ENCODE measurements at places on chromosomes 7 and 10. TPM values are rescaled to one million over a fixed set of nuclear protein-coding genes. Genes with fewer than 3 reads are reported as not detected.

RARRES2 gene
- 0.86 TPM for total RNA-seq

TNS3 gene
- total RNA-seq = 80.7 TPM

PPP1R3C gene
- 22.5 TPM for total RNA-seq

EPHA1 gene
- not detected for total RNA-seq
